Left kidney (tissue), 8 donors: ENCODE measurements at places on chromosomes 1 and 21. TPM values are rescaled to one million over a fixed set of nuclear protein-coding genes. Genes with fewer than 3 reads are reported as not detected.
A peak's percentile ranks its signal among the peaks of the same experiment; 100 is the strongest.

Gene LCA5L
- polyA plus RNA-seq: 7.0 TPM

GRCh38 chr1:171252482-171252881, 4.2 kb downstream of the FMO1 start:
- DNase-seq: no peak

GRCh38 chr1:240189386-240189989, 97.8 kb downstream of the FMN2 start:
- DNase-seq: peak; percentile 49

- no peak for DNase-seq
Observed at GRCh38 chr21:44984792-44985440, 45.1 kb downstream of the SLX9 start.

DNA sequence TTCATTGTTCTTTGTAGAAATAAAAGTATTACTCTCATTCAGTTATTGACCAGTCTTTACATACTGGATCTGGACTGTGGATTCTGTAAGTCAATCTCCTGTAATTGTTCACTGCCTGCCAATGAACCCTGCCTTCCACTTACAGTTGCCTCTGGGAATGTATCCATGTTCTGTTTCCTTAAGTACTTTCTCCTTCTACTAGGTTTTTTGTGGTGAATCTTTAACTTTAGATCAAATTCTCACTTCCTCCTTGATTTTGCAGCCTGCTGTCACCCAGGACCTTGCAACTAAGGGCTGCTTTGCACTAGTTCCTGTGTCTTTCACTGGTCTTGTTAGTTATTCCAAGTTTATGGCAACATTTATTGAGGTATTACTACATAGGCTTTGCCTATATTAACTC, 28.2 kb upstream of the ANKRD13C start:
- no peak for DNase-seq

Gene LENEP
- polyA plus RNA-seq: 0.93 TPM

GRCh38 chr1:119652587-119652986, 4.5 kb upstream of the ZNF697 start:
- no peak for DNase-seq

DNA sequence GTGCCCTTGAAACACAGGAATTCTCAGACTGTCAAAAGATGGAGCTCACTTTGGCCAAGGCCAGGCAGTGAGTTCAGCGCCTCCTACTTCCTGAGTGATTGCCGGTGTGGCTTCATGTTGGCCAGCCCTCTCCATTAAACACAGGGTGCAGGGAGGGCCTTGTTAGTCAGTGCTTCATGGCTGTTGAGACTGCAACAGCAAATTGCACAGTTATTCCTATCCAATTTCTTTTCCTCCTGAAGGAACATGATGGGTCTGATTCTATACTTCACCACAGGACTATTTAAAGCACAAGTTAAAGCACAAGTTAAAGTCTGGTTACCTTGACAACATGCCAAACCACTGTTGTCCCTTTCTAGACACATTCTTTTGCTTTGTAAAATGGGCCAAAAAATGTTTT, 156.6 kb downstream of the SIPA1L2 start:
- DNase-seq: no peak

Gene HSPB7
- polyA plus RNA-seq: 2.5 TPM

- DNase-seq: no peak
Observed at GRCh38 chr1:216046336-216046735, 376.9 kb downstream of the USH2A start.

DNA sequence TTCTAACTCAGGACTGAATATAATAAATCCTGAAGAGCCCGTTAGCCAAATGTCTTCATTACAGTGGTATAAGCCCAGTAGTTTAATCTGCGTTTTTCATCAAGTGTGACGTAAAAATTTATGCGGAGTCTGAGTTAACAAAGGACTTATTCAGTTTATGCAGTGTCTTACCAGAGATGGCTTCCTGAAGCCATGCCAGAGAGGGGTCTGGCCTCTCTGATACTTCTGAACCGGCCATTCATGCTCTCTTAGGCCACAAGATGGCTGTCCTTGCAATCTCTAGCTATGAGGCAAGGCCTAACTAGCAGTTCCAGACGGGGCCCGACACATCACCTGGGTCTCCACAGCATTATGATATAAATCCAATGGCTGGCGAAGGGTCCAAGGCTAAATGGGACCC, 101.4 kb downstream of the TEX35 start:
- DNase-seq: no peak

Gene AMY1B
- polyA plus RNA-seq: not detected
